Inflammatory macrophage (primary cell): ENCODE measurements at places on chromosomes 13 and 19.

DNA sequence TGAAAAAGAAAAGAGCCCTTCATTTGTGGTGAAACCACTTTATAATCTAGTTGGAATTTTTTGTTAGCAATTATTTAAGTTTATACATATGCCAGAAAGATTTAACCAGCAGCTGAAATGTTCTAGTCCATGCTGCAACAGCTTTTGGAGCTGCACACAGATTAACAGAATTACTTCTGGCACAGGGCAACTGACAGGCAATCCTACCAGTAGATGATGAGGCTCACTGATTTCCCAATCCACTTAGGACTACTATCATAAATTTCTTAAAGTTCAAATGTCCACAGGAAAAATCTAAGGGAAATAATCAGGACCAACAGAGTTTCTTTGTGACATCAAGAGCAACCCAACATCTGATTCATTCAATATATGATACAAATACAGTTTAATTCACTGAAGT, 78.8 kb downstream of the CRYL1 start:
- no peak for DNase-seq

DNA sequence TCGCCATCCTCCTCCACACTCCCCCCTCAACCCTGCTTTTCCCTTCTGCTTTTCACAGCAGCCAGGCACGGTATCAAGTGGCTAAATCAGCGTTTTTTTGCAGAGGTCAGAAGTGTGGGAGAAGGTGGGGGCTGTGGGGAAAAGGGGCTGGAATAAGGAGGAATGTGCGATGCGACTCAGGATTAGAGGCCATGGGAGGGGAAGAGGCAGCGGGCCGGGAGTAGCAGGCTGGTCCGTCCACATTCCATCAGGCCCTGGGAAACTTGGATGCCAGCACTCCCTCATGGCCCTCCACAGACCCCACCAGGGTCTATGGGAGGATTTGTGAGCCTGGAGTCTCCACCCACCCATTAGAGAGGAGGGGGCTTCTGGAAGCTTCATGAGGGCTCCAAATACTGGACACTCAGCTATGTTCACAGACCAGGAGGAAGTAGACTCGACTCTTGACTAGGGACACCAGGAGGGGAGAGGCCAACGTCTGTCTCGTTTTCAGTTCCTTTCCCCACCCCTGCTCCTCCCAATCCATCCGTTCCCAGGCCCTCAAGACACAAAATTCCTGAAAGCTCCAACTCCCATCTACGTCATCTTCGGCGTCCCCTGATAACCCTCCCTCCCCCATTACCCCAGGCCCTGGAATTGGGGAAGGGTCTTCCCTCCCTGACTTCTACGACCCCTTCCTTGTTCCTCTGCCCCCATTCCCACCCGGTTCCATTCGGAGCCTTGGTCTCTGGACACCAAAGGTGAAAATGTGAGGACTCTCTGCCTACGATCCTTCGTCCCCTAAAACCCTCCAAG, 3.3 kb upstream of the KCNC3 start:
- DNase-seq: peak; percentile 29

DNA sequence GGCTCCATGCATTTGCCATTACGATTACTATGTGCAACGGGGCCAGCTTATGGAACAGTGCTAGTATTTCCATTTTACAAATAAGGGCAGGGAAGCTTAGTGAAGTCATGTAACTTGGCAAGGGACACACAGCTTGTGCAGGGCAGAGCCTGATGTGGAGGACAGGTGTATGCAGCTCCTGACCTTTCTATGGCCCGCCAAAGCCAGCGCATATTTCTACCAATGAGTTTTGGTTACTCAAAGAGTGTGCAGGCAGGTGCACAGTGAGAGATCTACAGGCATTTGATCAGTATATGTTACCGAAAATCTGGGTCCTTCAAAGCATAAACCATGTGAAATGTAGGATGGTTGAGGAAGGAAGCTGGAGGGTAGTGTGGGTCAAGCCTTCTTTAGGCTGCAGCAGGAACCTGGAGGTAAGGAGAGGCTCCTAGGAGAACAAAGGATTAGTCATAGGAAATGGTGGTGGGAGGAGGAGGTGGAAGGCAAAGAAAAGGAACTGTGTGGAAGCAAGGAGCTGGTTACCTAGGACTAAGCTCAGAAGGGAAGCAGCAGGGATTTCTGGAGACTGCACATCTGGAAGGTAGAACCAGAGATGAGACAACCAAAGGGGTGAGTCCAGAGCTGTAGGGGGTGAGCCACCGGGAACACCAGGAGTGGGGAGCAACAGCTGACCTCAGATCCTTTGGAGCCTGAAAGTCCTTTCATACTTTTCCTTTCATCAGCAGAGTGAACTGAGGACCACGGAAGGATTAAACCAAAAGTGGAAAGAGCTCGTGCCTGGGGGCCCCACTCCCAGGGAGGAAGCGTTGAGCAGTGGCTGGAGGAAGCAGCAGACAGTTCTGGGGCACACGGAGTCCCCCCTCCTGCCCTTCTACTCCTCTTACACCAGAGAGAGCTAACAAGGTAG, 4.2 kb upstream of the PDX1 start:
- DNase-seq: no peak

DNA sequence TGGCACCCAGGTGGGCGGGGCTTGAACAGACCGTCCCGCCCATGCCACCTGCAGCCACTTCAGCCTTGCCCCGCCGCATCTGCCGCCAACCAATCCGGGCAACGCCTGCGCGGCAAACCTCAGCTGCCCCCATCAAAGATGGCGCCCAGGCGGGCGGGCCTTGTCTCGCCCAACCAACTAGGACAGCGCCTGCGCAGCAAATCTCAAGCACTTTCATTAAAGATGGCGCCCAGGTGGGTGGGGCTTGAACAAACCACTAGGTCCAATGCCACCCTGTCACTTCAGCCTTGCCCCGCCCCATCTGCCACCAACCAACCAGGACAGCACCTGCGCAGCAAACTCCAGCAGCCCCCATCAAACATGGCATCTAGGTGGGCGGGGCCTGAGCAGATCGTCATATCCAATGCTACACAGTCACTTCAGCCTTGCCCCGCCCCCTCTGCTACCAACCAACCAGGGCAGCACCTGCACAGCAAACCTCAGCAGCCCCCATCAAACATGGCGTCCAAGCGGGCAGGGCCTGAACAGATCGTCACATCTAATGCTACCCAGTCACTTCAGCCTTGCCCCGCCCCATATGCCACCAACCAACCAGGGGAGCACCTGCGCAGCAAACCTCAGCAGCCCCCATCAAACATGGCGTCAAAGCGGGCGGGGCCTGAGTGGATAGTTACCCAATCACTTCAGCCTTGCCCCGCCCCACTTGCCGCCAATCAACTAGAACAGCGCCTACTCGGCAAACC, 1.4 kb downstream of the PEG3 start:
- DNase-seq: peak; percentile 93

DNA sequence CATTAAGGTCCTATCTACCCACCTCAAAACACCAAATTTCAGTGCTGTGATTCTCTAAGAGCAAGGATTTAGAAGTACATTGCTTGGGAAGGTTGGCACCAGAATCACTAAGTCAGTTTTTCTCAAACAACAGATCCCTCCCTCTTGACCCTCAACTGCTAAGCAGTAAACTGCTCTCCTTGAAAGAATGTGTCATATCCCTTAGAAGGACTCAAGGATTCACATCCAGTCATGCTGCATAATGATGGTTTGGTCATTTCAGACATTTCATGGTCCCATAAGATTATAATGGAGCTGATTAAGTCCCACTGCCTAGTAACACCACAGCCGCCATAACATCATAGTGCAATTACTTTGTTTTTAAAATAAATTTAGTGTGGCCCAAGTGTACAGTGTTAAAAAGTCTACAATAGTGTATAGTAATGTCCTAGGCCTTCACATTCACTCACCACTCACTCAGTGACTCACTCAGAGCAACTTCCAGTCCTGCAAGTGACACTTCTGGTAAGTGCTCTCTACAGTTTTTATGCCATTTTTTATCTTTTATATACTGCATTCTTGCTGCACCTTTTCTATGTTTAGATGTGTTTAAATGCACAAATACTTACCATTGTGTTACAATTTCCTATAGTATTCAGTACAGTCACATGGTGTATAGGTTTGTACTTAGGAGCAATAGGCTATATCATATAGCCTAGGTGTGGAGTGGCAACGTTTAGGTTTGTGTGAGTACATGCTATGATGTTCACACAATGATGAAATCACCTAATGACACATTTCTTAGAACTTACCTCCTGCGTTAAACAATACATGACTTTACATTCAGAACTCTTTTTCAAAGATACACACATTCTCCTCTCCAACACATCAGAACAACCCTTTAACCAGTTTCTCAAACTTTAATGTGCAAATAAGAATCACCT, 15.7 kb upstream of the CCDC169 start:
- no peak for DNase-seq

GRCh38 chr13:23903906-23904280, 6.6 kb upstream of the C1QTNF9B start:
- no peak for DNase-seq

DNA sequence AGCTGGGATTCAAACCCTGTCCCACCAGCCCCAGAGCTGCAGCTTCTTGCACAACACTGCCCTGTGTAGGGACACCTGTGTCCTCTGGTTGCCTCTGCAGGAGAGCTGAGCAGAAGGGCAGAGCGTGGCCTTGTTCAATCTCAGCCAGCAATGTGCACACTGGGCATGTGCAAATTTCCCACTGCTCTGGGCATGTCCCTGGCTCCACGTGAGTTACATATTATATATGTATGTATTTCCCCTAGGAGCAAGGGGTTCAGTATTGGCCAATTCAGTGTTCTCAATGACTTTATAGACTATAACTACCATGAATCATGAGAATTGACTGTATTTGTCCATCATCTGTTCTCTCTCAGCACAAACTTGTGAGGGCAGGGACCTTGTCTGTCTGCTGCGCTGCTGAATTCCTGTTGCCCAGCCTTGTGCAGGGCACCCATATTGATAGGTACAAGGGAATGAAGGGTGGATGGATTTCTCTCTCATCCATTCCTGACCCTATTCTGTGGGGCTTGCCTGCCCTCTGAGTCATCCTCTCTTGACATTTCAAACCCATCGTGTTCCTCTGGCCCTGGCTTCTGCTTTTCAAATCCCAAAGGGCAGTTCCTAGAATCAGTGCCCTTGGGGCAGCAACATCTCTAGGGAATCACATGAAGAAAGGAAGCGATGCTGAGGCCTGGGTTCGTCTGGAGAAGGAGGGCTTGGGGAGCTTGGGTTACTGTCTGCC, 69.7 kb downstream of the ERICH6B start:
- DNase-seq: peak; percentile 16

- DNase-seq: no peak
Measured at GRCh38 chr19:37977992-37978391, 71.0 kb downstream of the SIPA1L3 start.

- DNase-seq: no peak
Measured at GRCh38 chr13:42164557-42165125, 107.3 kb upstream of the AKAP11 start.

DNA sequence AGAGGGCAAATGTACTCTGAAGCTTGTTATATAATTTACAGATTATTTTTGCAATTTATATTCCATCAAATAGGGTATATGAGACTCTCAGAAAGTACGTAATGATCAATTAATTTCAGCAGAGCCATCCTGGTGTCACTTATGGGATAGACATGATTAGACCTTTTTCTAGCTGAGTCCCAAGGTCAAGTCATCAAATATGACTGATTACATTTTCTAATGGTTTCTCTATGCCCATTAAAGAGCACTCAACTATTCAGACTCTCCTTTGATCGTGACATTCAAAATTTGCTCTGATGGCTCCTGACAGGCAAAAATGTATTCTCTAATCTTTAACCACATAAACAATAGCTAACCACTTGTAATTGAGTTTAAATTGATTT, 469.2 kb downstream of the COG6 start:
- DNase-seq: no peak

GRCh38 chr13:61128850-61129645, 286.6 kb downstream of the PCDH20 start:
- DNase-seq: no peak

GRCh38 chr13:96090240-96091101, 564 bp downstream of the HS6ST3 start:
- no peak for DNase-seq

- DNase-seq: no peak
Measured at GRCh38 chr13:65339241-65339640, 1890.9 kb downstream of the PCDH9 start.

- DNase-seq: no peak
Measured at GRCh38 chr13:63345835-63346234, 1930.2 kb upstream of the PCDH20 start.

DNA sequence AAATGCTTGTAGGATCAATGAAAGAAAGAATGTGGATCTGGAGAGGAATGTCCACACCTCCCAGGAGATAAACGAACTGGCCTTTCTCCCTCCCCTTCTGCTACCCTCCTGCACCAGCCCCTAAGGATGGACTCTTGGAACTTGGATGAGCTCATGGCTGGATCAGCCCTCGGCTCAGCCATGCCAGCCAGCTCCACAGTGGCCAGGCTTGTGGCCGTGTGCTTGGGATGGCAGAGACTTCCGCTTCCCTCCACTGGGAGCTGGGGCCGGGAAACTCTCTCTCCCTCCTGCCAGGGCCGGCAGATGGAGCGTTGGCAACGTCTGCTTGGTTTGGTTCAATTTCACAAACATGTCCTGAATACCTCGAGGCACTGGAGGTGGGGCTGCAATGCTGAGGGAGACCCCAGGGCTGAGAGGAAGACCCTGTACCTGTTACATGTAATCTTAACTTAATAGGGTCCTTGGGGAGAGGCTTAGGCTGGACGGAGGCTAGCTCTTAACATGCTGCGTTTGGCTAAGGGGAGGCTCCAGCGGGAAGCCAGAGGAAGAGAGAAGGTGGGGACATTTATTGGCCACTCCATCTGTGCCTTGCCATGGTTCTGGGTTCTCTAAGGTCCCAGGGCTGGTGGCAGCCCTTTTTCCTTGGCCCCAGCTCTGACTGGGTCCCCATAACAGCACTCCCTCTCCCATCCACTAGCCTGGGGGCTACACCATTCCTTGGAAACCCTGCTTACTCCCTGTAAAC, 152.5 kb downstream of the IER2 start:
- DNase-seq: no peak

DNA sequence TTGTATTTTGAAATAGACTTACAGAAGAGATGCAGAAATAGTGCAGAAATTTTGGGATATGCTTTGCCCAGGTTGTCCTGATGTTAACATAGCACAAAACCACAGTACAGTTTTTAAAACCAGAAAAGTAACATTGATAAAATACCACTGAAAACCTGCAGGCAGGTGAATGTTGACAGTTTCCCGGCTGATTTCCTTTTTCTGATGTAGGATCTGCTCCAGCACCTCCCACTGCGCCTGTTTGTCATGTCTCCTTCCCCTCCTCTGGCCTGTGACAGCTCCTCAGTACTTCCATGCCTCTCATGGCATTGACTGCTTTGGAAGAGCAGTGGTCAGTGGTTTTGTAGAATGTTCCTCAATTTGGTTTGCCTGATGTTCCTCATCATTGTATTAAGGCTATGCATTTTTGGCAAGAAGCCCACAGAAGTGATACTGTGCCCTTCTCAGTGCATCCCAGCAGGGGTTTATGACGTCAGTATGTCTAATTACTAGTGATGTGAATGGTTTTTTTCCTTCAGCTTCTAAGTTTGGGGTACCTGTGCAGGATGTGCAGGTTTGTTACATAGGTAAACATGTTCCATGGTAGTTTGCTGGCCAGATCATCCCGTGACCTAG, 31.0 kb downstream of the TDRD12 start:
- peak; percentile 22 for DNase-seq

GRCh38 chr13:44259045-44260027, 114.3 kb upstream of the SERP2 start:
- peak; percentile 94 for DNase-seq

- no peak for DNase-seq
Measured at GRCh38 chr19:4225885-4226284, 3.4 kb upstream of the EBI3 start.
